ENCODE measurements at places on chromosomes 5 and 9.
A peak's percentile ranks its signal among the peaks of the same experiment; 100 is the strongest.

GRCh38 chr5:51816427-51816826 is 433.2 kb downstream of the ISL1 start:
- DNase-seq, result no peak

DNA sequence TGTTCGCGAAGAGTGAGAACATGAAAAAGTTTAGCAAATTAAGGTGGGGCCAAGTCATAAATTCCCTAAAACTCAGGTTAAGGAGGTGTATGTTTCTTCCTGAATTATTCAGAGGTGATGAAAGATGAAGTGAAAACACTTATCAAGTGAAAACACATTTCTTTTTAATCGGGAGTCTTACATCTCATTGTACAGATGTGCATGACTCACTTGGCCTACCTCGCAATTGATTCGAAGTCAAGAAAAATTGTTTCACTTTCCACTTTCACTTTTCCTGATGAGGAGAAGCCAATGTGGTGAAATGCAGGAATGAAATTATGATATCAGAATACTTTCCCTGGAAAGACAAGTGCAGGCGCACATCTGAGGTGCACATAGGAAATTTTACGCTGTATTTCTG is 78.7 kb downstream of the SLC25A46 start:
- no peak for DNase-seq

DNA sequence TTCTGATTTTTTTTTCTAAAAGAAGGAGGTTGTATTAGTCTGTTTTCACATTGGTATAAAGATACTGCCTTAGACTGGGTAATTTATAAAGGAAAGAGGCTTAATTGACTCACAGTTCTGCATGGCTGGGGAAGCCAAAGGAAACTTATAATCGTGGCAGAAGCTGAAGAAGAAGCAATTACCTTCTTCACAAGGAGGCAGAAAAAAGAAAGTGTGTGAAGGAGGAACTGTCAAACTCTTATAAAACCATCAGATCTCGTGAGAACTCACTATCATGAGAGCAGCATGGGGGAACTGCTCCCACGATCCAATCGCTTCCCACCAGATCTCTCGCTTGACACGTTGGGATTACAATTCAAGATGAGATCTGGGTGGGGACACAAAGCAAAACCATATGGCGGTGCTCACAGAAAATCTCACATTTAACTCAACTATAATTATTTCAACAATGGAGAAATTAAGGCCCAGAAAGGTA is 27.1 kb downstream of the DPYSL3 start:
- no peak for DNase-seq

DNA sequence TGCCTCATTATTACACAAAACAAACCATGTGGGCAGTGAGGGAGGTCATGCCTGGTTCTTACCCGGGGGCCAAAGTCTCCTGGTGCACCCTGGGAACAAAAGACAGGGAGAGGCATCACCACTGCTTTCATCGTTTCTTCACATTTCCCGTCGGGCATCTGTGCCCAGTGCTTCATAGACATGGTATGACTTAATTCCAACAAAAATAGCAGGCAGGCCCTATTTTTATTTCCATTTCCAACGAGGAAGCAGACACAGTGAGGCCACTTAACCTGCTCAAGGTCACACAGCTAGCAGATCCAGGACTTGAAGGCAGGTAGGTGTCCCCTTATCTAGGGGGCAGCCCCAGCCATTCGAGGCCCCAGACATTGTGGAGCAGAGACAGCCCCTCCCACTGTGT is 34.6 kb upstream of the PHYKPL start:
- DNase-seq, result no peak

- no peak for DNase-seq
Observed at GRCh38 chr5:11037080-11037479, 276.0 kb upstream of the DAP start.

DNA sequence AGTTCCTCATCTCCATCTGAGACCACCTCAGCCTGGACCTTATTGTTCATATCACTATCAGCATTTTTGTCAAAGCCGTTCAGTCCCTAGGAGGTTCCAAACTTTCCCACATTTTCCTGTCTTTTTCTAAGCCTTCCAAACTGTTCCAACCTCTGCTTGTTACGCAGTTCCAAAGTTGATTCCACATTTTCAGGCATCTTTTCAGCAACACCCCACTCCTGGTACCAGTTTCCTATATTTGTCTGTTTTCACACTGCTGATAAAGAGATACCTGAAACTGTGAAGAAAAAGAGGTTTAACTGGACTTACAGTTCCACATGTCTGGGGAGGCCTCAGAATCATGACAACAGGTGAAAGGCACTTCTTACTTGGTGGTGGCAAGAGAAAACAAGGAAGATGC is 622.1 kb downstream of the MAT2B start:
- no peak for DNase-seq

GRCh38 chr5:74833537-74834266 is 32.5 kb downstream of the FAM169A start:
- no peak for DNase-seq

DNA sequence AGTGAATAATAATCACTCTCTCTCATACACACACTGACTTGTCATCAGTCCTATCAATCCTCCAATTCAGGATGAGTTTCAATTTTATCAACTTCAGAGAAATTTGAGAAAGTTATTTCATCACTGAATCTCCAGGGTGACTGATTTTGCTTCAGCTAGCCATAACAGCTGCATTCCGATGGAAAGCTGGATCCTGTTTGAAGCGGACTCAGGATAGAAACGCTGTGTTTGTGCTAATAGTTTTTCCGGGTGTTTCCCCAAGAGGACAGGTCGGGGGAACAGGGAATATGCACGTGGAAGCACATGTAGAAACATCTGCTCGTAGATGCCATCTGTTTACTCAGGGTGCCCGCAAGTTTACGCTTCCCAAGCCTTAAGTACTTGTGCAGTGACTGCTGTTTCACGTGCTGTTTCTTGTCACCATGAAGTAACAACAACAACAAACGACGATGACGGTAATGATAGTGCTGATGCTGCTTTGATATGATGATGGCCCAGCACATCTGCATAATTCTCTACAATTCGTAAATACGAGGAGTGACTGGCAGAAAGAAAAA is 263.7 kb upstream of the DAPK1 start:
- DNase-seq, result no peak

DNA sequence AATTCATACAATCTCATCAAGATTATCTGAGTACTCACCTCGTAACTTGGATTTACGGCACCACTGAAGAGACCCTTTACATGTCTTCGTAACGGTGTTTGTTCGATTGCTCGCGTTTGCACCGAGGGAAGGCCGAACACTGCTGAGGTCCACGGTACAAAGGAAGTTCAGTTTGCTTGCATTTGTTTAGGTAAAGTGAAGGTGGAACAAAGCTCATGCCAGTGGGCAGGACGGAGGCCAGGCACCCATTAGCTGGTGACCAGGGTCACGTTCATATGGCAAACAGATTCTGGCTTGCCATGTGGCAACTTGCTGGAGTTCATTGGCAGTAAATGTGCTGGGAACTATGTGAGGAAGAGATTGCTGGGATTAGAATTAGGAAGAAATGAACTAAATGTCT is 164.8 kb downstream of the MACROH2A1 start:
- no peak for DNase-seq

GRCh38 chr5:103315455-103315854 is 56.9 kb downstream of the MACIR start:
- DNase-seq, result no peak

- no peak for DNase-seq
Observed at GRCh38 chr5:131262953-131263541, 806 bp upstream of the CDC42SE2 start.

- no peak for DNase-seq
Observed at GRCh38 chr9:132804576-132805295, 73.3 kb downstream of the AK8 start.

DNA sequence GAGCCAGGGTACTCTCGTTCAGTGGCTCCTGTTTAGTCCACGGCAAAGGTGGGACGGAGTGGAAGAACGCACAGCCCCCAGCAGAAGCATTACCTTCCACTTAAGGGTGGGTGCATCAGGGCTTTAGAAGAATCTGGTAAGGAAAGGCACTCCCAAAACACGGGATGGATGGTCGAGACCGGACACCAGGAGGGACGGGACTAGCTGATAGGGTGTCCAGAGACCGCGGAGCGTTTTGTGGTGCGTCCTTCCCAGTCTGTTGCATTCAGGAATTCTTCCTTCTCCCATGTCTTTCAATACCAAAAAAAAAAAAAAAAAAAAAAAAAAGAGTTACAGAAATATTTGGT is 545 bp upstream of the CTSV start:
- no peak for DNase-seq

GRCh38 chr5:62084391-62084790 is 221.6 kb upstream of the KIF2A start:
- DNase-seq, result no peak

GRCh38 chr9:84589542-84589941 is 80.0 kb upstream of the NTRK2 start:
- DNase-seq, result no peak

GRCh38 chr9:126722252-126722921 is 82.5 kb upstream of the ZBTB43 start:
- DNase-seq, result peak; percentile 87

DNA sequence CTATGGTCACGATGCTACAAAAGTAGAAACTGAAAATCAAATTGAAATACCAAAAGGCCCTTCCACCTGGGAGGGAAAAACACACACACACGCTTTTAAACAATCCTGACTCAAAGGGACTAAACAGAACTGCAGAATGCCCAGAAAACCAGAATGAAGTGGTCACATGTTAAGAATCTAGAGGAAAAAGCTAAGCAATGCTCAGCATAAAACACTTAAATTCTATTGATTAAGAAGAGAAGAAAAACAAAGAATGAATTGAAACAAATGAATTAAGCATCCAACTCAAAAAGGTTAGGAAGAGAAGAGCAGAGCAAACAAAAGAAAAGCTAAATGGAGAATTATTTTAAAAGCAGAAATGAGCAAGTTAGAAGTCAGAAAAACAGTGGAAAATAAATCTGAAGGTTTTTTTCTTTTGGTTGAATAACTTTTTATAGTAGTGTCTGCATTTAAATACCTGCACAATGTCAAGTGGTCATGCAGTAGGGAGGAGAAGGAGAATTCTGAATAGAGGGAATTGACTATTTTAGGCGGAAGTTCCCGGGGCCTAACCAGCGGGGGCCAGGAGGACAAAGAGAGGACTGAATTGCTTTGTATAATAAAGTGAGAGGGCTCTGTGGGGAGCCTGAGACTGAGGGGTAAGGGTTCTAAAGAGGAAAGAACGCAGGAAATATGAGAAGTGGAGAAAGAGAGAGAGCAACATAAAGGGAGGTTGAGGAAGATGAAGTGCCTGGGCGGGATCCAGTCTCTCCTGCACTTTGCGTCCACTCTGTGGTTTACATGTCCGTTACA is 146.8 kb downstream of the ATPSCKMT start:
- DNase-seq, result no peak

DNA sequence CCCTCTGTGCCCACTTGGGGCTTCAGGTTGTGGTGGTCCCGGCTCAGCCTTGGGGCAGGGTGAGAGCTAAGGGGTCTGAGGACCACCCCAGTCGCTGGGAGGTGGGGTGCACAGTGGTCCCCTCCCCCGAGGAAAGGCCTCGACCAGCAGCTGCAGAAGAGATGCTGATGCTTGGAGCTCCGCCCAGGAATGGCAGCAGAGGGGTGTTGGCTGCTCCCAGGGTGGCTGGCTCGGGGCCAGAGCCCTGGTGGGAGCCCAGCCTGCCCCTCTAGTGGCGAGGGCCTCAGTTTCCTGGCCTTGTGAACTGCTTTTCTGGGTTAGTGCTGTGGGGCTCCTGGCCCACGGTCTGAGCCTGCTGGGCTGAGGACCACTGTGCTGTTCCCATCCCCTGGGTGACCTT is 1.2 kb downstream of the DIPK1B start:
- DNase-seq, result no peak

DNA sequence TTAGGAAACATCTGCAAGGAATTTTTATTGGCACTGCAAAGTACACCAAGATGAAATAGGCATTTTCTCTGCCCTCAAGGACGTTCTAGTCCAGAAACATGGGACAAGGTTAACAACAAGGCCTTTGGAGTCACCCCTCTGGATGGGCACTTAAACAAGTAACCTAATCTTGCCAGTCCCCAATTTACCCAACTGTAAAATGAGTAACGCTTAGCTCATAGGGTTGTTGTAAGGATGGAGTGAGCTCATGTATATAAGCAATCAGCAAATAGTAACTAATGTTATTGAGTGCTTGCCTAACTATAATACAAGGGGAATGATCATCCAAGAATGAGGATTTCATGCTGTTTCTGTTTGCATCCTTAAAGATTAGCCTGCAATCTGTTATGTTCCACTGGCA is 189.3 kb downstream of the PAPPA start:
- no peak for DNase-seq

- no peak for DNase-seq
Observed at GRCh38 chr9:18596920-18597319, 123.0 kb downstream of the ADAMTSL1 start.
